Activated naive CD8-positive, alpha-beta T cell treated with anti-CD3 and anti-CD28 coated beads, Interleukin-2, amount 10 ng/mL, durations not matched to agents 7 days and 5 days (primary cell): ENCODE measurements at places on chromosomes 5 and 9. TPM values are rescaled to one million over a fixed set of nuclear protein-coding genes. Genes with fewer than 3 reads are reported as not detected.

BSPRY gene
- 9.6 TPM for total RNA-seq

PCDHGA12 gene
- 0.11 TPM for total RNA-seq

PRRC1 gene
- 37.9 TPM for total RNA-seq

RLN2 gene
- total RNA-seq = 3.5 TPM

BNIP1 gene
- total RNA-seq = 14.0 TPM

SLC6A18 gene
- not detected for total RNA-seq
